Fibroblast of skin of back (primary cell): ENCODE measurements at places on chromosomes 11 and 22.
A peak's percentile ranks its signal among the peaks of the same experiment; 100 is the strongest.

GRCh38 chr22:38353142-38353629 is 36.0 kb upstream of the CSNK1E start:
- peak; percentile 44 for DNase-seq

GRCh38 chr11:22510741-22511140 is 114.9 kb downstream of the FANCF start:
- DNase-seq = peak; percentile 37

- no peak for DNase-seq
These were observed 972 bp upstream of the TSSC4 start for GRCh38 chr11:2399488-2400068.

- peak; percentile 67 for DNase-seq
These were observed 13.1 kb downstream of the PACS1 start for GRCh38 chr11:66082946-66083698.

DNA sequence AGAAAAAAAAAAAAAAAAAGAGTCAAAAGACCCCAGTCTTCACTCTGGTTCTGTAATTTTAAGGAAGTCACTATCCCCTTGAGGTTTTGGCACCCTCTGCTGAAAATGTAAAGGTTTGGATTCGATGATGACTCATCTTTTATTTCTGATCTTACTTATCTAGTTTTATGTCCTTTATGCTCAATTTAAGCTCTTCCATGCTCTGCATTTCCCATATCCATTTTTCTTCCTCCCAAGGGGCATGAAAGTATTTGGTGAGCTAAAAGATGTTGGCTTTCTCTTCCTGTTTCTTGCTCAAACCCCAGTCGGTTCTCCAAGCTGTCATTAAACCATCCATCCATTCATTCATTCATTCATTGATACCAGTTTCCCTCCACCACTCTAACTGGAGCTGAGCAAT is 61.0 kb upstream of the CDON start:
- DNase-seq = no peak

GRCh38 chr11:43790444-43790794 is 90.2 kb upstream of the ALKBH3 start:
- DNase-seq = no peak

DNA sequence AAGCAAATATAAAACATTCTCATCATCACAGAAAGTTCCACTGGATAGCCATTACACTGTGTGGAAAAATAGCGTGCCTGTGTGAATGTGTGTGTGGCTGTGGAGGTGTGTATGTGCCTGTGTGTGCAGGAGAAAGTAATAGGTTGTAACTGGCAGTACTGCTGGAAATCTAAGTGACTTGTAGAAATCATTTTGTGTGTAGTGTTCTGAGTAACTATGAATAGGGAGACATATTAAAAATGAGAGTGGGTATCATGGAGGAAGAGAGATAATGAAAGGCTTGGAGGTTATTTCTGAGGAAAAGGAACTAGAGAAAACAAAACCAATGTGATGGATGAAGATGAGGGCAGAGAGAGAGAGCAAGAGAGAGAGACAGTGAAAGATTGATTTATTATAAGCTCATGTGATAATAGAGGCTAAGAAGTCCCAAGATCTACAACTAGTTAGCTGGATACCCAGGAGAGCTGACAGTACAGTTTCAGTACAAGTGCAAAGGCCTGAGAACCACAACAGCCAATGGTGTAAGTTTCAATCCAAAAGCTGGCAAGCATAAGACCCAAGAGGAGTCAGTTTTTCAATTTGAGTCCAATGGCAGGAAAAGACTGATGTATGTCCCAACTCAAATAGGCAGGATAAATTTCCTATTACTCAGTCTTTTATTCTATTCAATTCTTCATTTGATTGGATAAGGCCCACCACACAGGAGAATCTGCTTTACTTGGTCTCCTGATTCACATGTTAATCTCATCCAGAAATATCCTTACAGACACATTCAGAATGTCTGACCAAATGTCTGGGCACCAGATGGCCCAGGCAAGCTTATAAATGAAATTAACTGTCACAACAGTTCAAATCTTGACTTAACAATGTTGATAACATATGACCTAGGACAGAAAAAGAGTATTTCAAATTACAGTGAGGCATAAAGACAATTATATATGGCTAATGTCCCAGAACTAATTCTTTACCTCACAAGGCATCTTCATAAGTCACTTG is 14.9 kb downstream of the KBTBD3 start:
- DNase-seq = no peak

GRCh38 chr11:123152951-123153350 is 42.1 kb downstream of the CLMP start:
- no peak for DNase-seq

GRCh38 chr22:50544746-50545253 is 899 bp upstream of the KLHDC7B start:
- no peak for DNase-seq

DNA sequence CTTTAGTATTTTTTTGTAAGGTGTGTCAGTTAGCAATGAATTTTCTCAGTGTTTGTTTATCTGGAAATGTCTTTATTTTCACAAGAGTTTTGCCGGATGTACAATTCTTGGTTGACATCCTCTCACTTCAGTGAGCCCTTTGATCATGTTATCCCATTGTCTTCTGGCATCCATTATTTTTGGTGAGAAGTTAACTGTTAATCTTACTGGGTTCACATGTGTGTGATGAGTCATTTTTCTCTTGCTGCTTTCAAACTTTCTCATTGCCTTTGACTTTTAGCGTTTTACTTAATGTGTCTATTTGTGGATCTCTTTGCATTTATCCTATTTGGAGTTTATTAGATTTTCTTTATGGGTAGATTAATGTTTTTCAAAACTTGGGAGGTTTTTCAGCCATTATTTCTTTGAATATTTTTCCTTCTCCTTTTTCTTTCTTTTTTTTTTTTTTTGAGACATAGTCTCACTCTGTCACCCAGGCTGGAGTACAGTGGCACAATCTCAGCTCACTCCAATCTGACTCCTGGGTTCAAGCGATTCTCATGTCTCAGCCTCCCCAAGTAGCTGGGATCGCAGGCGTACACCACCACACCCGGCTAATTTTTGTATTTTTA is 100.5 kb upstream of the RRM1 start:
- peak; percentile 26 for DNase-seq

GRCh38 chr22:32880061-32880460 is 78.6 kb downstream of the TIMP3 start:
- no peak for DNase-seq

DNA sequence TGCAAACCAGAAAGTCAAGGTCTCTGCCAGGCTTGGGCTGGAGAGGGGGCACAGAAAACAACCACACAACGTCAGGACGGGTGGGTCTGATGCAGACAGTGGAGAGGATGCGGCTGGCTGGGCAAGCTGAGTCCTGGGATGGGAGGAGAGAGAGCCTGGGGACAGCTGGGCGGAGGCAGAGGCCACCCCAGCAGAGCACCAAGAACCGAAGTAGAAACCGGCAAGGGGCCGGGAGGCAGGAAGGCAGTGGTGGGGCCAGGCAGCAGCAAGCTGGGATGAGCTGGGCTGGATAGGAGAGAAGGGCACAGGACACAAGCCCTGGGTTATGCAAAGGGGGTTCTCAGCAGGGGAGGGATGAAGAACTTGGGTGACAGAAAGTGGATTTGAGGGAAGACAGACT is 188.2 kb downstream of the SHANK2 start:
- DNase-seq = no peak

DNA sequence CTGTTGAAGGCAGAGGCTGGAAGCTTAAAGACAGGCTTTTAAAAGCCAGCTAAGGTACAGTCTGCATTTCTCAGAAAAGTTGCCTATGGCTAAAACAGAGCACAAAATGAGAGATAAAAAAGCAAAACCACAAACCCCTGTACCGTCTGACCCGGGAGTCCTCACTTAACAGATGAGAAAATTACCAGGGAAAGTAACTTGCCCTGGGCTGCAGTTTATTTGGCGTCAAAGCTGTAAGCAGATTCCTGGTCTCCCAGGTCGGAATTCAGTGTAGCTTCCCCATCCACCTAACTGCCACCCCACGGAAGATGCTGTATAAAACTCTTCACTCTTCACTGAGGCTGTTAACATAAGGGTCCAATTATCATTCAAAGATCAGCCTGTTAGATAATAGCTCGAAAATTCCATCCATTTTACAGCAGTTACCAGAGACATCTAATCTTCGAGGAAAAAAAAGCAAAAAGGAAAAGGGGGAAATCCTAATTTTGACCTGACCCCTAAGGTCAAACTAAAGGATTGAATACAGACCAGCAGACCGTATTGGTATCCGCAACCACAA is 1.5 kb downstream of the TCF20 start:
- DNase-seq = no peak

GRCh38 chr11:118438314-118438931 is 2.1 kb downstream of the KMT2A start:
- DNase-seq = peak; percentile 86

- no peak for DNase-seq
These were observed 92.6 kb downstream of the SWAP70 start for GRCh38 chr11:9756461-9756860.

- DNase-seq = no peak
These were observed 25.5 kb downstream of the FCHSD2 start for GRCh38 chr11:73116636-73117035.

GRCh38 chr11:75055511-75055910 is 41.2 kb downstream of the OR2AT4 start:
- no peak for DNase-seq

GRCh38 chr11:11306855-11307254 is 46.2 kb downstream of the CSNK2A3 start:
- DNase-seq = peak; percentile 13

GRCh38 chr11:75277991-75278790 is 37.6 kb downstream of the TPBGL start:
- DNase-seq = no peak

GRCh38 chr11:78465169-78465942 is 47.7 kb upstream of the GAB2 start:
- no peak for DNase-seq

- no peak for DNase-seq
These were observed 1.3 kb upstream of the ZNF202 start for GRCh38 chr11:123742724-123743120.

DNA sequence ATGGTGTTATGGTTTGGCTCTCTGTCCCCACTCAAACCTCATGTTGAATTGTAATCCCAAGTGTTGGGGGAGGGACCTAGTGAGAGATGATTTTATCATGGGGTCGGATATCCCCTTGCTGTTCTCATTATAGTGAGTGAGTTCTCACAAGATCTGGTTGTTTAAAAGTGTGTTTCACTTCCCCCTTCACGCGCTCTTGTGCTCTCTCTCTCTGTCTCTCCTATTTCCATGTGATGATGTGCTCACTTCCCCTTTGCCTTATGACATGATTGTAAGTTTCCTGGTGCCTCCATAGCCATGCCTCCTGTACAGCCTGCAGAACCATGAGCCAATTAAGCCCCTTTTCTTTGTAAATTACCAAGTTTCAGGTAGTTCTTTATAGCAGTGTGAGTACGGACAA is 765.1 kb downstream of the KCNA4 start:
- DNase-seq = no peak

DNA sequence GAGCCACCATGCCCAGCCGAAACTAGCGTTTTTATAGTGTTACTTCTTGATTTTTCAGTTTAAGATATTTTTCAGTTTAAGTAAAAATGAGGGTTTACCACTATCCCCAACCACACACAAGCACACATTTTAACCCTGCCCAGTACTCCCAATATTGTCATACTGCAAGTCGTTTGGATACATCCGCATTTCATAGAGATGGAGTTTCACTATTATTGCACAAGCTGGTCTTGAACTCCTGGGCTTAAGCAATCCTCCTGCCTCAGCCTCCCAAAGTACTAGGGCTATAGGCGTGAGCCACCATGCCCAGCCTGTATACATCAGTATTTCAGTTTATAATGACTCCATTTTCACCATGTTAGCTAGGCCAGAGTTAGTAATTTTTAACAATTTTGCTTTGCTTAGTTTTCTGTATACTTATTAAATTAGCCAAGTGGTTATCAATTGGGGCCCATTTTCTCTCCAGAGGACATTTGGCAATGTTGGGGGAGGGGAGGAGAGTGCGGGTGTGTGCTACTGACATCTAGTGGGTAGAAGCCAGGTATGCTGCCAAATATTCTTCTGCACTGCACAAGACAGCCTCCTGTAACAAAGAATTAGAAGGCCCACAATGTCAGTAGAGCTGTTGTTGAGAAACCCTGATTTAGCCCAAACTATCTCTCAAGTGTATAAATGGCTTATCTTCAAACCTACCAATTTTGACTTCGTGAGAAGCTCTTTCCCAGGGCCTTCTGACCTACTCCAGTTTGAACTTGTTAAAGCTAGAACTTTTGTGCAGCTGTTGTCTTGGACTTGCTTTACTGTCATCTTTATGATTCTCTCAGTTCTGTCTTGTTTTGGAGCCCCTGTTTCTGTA is 7.3 kb downstream of the USP47 start:
- DNase-seq = peak; percentile 59

- peak; percentile 79 for DNase-seq
These were observed 47.4 kb downstream of the SYT13 start for GRCh38 chr11:45238724-45239123.

DNA sequence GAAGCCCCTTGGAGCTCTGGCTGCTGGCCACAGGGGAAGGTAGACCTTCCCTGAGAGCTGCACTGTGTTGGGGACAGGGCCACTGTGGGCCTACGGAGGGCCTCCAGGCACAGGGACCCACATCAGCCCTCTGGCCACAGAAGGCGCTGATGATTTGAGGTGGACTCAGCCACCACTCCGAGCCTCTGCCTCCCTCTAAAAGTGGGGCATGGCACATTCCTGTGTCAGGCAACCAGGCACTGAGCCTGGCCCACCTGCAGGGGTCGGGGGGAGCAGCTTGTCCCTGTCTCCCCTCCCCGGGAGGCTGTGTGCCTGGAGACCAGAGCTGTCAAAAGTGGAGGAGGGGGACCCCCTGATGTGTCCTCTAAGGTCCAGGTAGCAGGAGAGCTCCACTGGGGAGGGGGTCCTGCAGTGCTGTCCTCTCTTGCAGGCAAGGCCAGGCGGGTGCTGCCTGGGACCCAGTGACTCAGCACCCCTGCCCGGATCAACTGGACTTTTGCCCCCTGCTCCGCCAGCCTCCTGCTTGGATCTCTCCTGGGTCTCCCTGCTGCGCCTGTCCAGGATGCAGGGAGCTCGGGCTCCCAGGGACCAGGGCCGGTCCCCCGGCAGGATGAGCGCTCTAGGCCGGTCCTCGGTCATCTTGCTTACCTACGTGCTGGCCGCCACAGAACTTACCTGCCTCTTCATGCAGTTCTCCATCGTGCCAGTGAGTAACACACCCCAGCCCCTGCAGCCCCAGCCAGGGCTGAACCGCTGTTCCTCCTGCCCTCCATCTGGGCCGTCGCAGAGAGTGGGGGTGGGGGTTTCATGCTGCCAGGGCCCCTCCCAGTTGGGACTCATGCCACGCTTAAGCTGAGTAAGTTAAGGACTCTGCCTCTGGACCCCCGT is 17.5 kb upstream of the CDKN1C start:
- DNase-seq = no peak

GRCh38 chr11:95616256-95616804 is 173.3 kb downstream of the FAM76B start:
- DNase-seq = no peak
